ENCODE measurements at places on chromosomes 16 and 17.

- peaks cover 16% of the 10 kb centered on the region for H3K4me1 ChIP-seq
- no peak overlapping the region for H3K27ac ChIP-seq
- no peaks in the 10 kb centered on the region for H3K36me3 ChIP-seq
- DNase-seq, result no peak
- no peak overlapping the region for H3K4me3 ChIP-seq
Observed at GRCh38 chr16:20870122-20870820, 29.9 kb downstream of the DCUN1D3 start.

GRCh38 chr17:66373944-66374817 is 71.8 kb downstream of the PRKCA start:
- no peak overlapping the region for H3K27ac ChIP-seq
- no peaks in the 10 kb centered on the region for H3K36me3 ChIP-seq
- DNase-seq, result peak; percentile 24

DNA sequence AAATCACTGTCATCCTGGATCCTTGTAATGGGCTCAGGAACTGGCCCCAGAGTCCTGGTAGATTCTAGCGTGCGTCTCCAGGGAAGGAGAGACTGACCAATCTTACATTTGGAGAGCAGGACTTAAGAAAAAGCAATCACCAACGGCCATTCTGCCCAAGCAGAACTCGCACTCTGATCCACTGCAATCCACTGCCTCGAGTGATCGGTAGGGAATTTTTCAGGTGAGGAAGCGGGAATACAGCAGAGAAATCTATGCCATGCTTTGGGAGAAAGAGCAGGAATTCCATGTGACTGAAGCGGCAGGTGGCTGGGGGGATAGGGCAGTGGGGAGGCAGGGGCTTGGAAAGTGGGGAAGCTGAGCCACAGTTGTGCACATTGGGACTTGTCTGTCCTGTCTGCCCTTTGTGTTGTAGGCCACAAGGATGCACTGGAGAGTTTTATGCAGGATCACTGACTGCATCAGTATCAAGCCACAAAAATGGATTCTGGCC is 143.9 kb upstream of the HS3ST2 start:
- no peak overlapping the region for H3K27ac ChIP-seq
- DNase-seq, result no peak
- no peaks in the 10 kb centered on the region for H3K4me1 ChIP-seq
- peaks cover 18% of the 10 kb centered on the region for H3K27me3 ChIP-seq
- H3K4me3 ChIP-seq, result no peak overlapping the region

- no peaks in the 10 kb centered on the region for H3K27me3 ChIP-seq
- H3K36me3 ChIP-seq, result peaks cover 32% of the 10 kb centered on the region
- H3K4me3 ChIP-seq, result no peak overlapping the region
- no peak overlapping the region for H3K27ac ChIP-seq
Observed at GRCh38 chr16:4678596-4678995, 14.8 kb upstream of the NUDT16L1 start.

GRCh38 chr17:5065227-5065744 is 13.0 kb upstream of the ZFP3 start:
- H3K4me3 ChIP-seq, result no peak overlapping the region
- no peak for DNase-seq
- no peaks in the 10 kb centered on the region for H3K27me3 ChIP-seq
- H3K4me1 ChIP-seq, result peaks cover 4% of the 10 kb centered on the region
- no peaks in the 10 kb centered on the region for H3K36me3 ChIP-seq
- no peak overlapping the region for H3K27ac ChIP-seq

DNA sequence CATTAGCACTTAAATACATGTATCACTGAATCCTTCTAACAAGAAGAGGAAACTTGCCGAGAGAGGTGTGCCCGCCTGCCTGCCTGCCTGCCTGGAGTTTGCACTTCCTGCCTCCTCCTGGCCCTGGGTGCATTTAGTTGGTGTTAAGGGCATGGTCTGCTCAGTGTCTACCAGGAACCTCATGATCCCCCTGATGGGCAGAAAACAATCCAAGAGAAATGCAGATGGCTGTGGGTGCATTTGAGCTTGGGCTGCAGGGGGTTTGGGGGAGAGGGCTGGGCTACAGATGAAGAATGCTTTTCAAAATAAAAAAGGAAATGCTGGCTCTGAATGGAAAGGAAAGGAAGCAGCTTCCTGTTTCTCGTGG is 10.1 kb downstream of the KSR1 start:
- peak overlapping the region; percentile 32 for H3K4me3 ChIP-seq
- peak; percentile 12 for DNase-seq
- no peaks in the 10 kb centered on the region for H3K27me3 ChIP-seq
- H3K4me1 ChIP-seq, result peaks cover 34% of the 10 kb centered on the region
- no peak overlapping the region for H3K27ac ChIP-seq

- no peaks in the 10 kb centered on the region for H3K27me3 ChIP-seq
- H3K4me3 ChIP-seq, result no peak overlapping the region
- DNase-seq, result no peak
- peaks cover 35% of the 10 kb centered on the region for H3K4me1 ChIP-seq
- no peak overlapping the region for H3K27ac ChIP-seq
Observed at GRCh38 chr17:17698371-17698770, 17.1 kb downstream of the RAI1 start.

GRCh38 chr17:60959696-60960095 is 282.0 kb downstream of the BCAS3 start:
- DNase-seq, result no peak
- H3K27ac ChIP-seq, result no peak overlapping the region
- H3K27me3 ChIP-seq, result no peaks in the 10 kb centered on the region
- H3K4me3 ChIP-seq, result no peak overlapping the region

GRCh38 chr16:54957403-54958166 is 26.9 kb downstream of the IRX5 start:
- no peak for DNase-seq
- no peaks in the 10 kb centered on the region for H3K4me1 ChIP-seq
- no peak overlapping the region for H3K27ac ChIP-seq

- no peak overlapping the region for H3K27ac ChIP-seq
- no peak overlapping the region for H3K4me3 ChIP-seq
- peaks cover 2% of the 10 kb centered on the region for H3K4me1 ChIP-seq
- no peaks in the 10 kb centered on the region for H3K36me3 ChIP-seq
- no peak for DNase-seq
Observed at GRCh38 chr16:56777482-56777881, 47.6 kb downstream of the NUP93 start.

- no peak for DNase-seq
- H3K27me3 ChIP-seq, result peaks cover 9% of the 10 kb centered on the region
- no peaks in the 10 kb centered on the region for H3K4me1 ChIP-seq
Observed at GRCh38 chr17:74147056-74147835, 56.2 kb upstream of the RPL38 start.

DNA sequence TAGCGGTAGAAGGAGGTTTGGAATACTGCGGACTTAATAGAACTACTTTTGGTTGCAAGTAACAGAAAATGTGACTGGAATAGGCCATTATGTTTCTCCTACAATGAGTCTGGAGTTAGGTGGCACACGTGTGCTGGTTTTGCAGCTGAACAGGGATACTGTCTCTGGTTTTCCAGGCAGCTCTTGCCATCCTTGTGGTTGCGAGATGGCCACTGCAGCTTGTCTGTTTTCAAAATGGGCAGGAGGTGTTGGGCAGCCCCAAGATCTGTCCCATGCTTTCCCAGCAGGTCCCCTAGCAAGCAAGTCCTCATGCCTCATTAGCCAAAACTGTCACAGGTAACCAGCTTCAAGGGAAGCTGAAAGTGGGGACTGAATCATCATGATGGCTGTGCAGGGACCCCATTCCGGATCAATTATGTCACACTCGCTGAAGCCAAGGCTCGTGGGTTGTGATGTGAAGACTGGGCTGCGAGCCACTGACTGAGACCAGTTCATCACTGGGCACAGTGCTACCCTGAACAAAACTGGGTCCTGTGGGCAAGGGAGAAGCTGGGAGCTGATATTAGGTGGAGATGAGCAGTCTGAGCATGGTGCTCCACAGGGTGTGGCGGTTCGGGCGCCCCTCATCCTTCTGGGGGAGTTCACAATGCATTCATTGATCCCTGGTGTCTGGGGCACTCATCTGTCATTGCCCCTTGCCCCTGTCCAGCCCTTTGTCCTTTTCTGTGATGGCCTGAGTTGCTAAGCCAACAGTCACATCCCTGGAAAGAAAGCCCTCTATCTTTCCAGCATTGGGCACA is 82.1 kb downstream of the KSR1 start:
- H3K27me3 ChIP-seq, result no peaks in the 10 kb centered on the region
- H3K4me3 ChIP-seq, result no peak overlapping the region
- H3K27ac ChIP-seq, result no peak overlapping the region
- no peaks in the 10 kb centered on the region for H3K36me3 ChIP-seq
- peaks cover 14% of the 10 kb centered on the region for H3K4me1 ChIP-seq

GRCh38 chr17:34671191-34671590 is 91.8 kb downstream of the TMEM132E start:
- H3K4me3 ChIP-seq, result no peak overlapping the region
- peaks cover 10% of the 10 kb centered on the region for H3K27me3 ChIP-seq
- no peak overlapping the region for H3K27ac ChIP-seq
- H3K4me1 ChIP-seq, result no peaks in the 10 kb centered on the region

DNA sequence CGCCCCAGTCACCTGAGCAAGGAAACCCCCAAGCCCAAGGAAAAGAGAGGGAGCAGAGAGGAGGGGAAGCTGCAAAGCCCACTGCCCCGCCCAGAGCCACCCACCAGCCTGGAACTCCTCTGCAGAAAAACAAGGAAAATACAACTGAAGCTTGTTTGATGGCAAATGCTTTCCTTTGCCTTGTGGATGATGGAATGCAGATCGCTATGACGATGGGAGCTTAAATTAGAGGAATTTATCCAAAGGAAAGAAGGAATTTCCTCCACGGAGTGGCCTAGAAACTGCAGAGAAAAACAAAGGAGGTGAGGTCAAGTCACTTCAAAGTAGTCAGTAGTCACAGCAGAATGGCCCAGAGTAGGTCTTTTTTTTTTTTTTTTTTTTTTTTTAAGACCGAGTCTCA is 31.5 kb upstream of the ASGR2 start:
- no peak overlapping the region for H3K4me3 ChIP-seq
- no peaks in the 10 kb centered on the region for H3K4me1 ChIP-seq
- no peak for DNase-seq
- H3K36me3 ChIP-seq, result no peaks in the 10 kb centered on the region
- H3K27ac ChIP-seq, result no peak overlapping the region

DNA sequence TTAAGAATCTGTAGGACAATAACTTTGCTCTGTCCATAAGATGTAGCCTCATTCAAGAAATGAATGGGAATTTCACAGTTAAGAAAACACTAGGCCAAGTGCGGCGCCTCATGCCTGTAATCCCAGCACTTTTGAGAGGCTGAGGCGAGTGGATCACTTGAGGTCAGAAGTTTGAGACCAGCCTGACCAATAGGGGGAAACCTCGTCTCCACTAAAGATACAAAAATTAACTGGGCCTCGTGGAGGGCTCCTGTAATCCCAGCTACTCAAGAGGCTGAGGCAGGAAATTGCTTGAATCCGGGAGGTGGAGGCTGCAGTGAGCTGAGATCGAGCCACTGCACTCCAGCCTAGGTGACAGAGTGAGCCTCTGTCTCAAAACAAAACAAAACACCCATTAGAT is 19.9 kb upstream of the RSL1D1 start:
- H3K27ac ChIP-seq, result no peak overlapping the region
- no peaks in the 10 kb centered on the region for H3K4me1 ChIP-seq
- peaks cover 51% of the 10 kb centered on the region for H3K36me3 ChIP-seq
- no peaks in the 10 kb centered on the region for H3K27me3 ChIP-seq
- no peak for DNase-seq
- H3K4me3 ChIP-seq, result no peak overlapping the region

GRCh38 chr16:56506941-56507340 is 12.9 kb downstream of the BBS2 start:
- no peaks in the 10 kb centered on the region for H3K27me3 ChIP-seq
- no peak overlapping the region for H3K27ac ChIP-seq
- peaks cover 79% of the 10 kb centered on the region for H3K36me3 ChIP-seq
- no peak for DNase-seq
- no peak overlapping the region for H3K4me3 ChIP-seq

DNA sequence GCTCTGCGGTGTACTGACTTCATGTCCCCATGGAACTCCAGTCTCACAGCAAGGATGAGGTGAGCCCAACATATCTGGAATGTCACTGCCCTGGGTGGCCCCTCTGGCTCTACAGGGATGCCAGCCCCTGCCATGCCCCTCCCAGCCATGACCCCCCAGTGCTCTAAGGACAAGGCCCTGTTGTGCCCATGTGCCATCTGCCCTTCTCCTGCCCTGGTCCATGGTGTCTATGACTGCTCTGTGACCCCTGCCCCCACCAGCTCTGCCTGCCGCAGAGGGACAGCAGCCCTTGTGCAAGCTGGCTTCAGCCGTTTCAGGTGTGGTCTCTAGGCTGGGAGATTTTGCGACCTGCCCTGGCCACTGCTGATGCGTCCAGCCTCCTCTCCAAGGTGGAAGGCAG is 40.3 kb downstream of the TK2 start:
- H3K36me3 ChIP-seq, result peaks cover 6% of the 10 kb centered on the region
- H3K4me3 ChIP-seq, result no peak overlapping the region
- H3K27me3 ChIP-seq, result no peaks in the 10 kb centered on the region
- peaks cover 31% of the 10 kb centered on the region for H3K4me1 ChIP-seq

GRCh38 chr16:67268136-67268579 is 11.2 kb upstream of the PLEKHG4 start:
- H3K4me1 ChIP-seq, result no peaks in the 10 kb centered on the region
- no peak overlapping the region for H3K27ac ChIP-seq
- peaks cover 1% of the 10 kb centered on the region for H3K27me3 ChIP-seq
- no peaks in the 10 kb centered on the region for H3K36me3 ChIP-seq

DNA sequence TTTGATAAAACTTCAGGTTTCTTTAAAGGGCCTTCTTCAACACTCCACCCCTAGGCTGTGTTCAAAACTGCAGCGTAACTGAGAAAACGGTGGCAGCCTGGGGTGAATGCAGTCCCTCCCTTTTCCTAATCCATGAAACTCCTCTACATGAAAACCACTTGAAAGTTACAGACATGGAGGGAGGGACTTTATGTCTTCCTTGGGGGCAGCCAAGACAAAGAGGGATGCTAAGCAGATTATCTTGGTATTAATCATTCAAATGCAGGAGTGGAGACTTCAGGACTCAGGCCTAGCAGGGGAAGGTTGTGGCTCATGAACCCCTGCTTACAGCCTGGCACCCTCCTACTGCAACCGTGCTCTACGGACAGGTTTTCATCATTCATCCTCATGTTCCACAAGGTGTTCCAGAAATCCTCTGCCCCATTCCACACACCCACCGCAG is 46.8 kb downstream of the RNF112 start:
- H3K4me1 ChIP-seq, result peaks cover 21% of the 10 kb centered on the region
- H3K27ac ChIP-seq, result no peak overlapping the region
- H3K27me3 ChIP-seq, result no peaks in the 10 kb centered on the region
- DNase-seq, result no peak

- H3K4me3 ChIP-seq, result no peak overlapping the region
- no peak for DNase-seq
- no peaks in the 10 kb centered on the region for H3K36me3 ChIP-seq
Observed at GRCh38 chr17:6677158-6677831, 25.7 kb downstream of the C17orf100 start.

- H3K27ac ChIP-seq, result no peak overlapping the region
- H3K36me3 ChIP-seq, result no peaks in the 10 kb centered on the region
- DNase-seq, result peak; percentile 27
Observed at GRCh38 chr17:14299280-14300141, 1.4 kb upstream of the HS3ST3B1 start.

DNA sequence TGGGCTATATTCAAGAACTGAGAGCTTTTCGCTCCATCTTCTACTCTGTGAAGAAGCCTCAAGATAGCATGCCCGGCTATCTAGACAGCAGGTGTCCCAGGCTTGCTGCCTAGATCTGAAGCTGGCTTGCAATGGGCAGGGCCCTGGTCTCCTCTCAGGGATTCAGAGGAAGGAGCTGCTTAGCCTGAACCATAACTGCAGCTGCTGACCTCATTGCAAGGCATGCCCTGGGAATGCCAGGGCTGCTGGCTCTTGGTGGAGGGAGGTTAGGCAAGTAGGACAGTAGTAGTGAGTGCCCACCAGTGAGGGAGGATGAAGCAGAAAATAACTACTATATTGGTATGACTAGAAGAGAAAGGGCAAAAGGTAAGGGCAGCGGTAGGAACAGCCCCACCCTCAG is 21.3 kb upstream of the SLC35B1 start:
- DNase-seq, result no peak
- no peak overlapping the region for H3K4me3 ChIP-seq
- H3K27me3 ChIP-seq, result no peaks in the 10 kb centered on the region
- no peak overlapping the region for H3K27ac ChIP-seq
- H3K36me3 ChIP-seq, result peaks cover 84% of the 10 kb centered on the region
- peaks cover 67% of the 10 kb centered on the region for H3K4me1 ChIP-seq
